ENCODE measurements at places on chromosomes 12 and 14.

DNA sequence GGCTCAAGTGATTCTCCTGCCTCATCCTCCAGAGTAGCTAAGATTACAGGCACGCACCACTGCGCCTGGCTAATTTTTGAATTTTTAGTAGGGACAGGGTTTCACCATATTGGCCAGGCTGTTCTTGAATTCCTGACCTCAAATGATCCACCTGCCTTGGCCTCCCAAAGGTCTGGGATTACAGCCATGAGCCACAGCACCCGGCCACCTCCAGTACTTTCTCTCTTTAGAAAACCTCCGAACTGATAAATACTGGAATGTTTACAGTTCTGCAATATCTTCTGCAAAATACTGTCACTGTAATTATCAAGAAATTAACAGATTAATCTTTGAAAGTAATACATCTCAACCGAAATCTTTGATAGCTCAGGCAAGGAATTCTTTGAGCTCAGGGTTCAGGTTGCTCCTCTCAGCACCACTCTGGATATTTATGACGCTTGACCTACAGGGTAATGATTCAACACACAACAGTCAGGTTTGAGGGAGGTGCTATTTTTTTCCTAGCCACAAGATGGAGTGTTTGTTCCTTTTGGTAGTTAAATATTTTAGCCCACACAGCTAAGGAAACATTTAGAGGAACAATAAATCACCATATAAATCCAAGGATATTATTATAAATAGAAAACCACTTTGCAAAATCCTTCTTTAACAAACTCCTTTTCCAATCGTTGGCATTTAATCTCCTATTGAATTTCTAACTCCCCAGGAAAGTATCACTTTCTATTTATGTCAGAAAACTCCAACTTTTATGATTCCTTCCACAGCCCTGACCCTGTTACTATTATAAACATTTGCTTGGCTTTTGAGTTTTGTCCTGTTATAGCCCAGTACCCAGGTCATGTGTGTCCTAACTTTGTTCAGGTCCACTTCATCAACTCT lies 48.6 kb upstream of the GTF2A1 start:
- no peak for DNase-seq

GRCh38 chr12:2803635-2804392 lies 8.7 kb upstream of the ITFG2 start:
- no peak for DNase-seq

GRCh38 chr12:122830517-122831214 lies 4.6 kb upstream of the HIP1R start:
- DNase-seq = no peak

GRCh38 chr14:51725061-51725460 lies 73.4 kb downstream of the FRMD6 start:
- DNase-seq = no peak

DNA sequence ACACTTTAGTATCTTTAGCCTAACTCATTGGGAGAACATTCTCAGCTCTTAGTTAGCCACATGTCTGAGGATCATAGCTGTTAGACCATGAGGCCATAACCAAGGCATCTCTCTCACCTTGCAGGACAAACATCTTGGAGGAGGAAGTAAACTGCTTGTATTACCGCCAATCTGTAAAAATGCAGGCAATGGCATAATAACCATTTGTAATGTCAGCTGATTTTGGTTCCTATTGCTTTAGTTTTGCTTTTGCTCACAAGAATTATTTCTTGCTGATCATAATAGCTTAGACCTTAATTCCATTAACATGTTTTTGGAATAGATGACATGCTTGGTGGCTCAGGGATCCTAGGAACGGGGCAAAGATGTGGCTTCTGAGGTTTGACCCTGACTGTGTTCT lies 16.4 kb upstream of the GSG1 start:
- no peak for DNase-seq

DNA sequence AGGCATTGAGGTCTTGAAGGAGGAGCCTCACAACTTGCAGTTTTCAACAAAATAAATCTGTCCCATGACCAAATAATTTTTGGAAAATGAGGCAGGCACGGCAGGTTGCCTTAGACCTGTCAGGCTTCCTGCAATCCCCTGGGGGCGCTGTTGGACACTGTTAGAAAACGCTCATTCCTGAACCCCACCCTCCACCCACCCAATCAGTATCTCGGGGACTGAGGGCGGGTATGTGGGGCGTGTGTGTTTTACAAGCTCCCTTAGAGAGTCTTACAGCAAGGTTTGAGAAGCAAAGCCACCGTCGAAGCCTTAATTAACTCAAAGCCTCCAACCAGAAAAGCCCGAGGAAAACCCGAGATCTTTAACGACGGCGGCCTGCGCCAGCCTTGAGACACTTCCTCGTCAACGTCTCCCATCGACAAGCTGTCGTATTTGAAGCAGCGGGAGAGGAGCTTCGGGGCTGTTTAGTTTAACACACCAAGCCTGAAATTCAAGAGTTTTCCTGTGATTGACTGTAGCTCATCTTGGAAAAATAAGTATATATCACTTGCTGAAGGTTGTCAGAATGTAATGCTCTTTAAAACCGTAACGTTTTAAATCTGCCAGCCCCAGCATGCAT lies 123.0 kb downstream of the GLT1D1 start:
- no peak for DNase-seq

DNA sequence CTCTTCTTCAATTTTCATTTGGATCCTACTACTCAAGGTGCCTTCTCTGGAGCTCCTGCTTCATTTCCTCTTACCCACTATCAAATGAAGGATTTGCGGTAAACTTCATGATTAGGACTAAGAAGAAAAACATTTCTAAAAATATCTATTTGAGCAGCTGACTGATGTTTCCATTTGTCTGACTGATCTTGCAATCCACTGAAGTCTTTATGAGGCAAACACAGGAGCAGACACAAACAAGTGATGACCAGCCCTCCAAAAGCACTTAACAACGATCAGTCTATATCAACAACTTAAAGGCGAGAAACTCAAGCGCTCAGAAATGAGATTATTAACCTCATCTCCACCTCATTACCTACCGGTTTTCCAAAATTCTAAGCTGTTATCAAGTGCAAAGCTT lies 26.2 kb downstream of the OSBPL8 start:
- DNase-seq = no peak

GRCh38 chr14:70149596-70150165 lies 39.1 kb downstream of the SLC8A3 start:
- no peak for DNase-seq

GRCh38 chr12:85720308-85721033 lies 115.7 kb downstream of the RASSF9 start:
- DNase-seq = no peak

- no peak for DNase-seq
Measured at GRCh38 chr12:46271863-46272262, 3.0 kb upstream of the SLC38A1 start.

DNA sequence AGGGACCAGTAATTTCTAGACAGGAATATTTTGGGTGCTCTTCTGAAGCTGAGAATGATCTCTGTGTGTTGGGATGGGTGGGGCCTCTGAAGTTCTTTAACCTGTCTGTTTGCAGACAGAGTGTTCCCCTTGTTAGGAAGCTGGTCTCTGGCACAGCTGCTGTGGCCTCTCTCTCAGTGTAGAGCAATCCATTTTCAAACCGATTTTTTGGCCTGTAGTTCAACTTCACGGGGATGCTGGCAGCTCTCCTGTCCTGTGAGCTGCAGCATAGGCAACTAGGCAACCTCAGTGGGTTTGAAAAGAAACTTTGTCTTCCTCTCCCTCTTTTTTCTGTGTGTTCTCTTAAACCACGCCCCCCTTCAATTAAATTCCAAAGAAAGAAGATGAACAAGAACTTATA lies 69.1 kb downstream of the SMOC1 start:
- DNase-seq = no peak

GRCh38 chr14:97687944-97688630 lies 890.9 kb downstream of the VRK1 start:
- no peak for DNase-seq

DNA sequence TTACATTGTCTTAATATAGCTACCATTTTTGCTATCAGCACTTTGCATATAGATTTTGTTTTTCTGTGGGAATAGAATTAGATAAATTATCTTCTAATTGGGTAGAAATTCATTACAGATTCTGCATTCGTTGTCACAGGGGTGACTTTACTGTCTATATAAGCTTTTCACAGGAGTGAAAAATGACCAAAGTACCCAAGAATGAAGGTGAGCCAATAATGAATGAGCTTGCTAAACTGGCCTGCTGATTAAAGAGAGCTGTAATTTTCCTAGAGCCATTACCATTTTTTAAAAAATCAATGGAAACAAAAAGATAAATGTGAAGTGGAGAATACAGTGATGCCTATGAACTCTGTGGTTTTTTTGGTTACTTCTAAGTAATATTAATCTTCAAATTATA lies 504.6 kb downstream of the RPL10L start:
- DNase-seq = no peak
